SJSA1 (cell line): ENCODE measurements at places on chromosomes 7 and 10. TPM values are rescaled to one million over a fixed set of nuclear protein-coding genes. Genes with fewer than 3 reads are reported as not detected.
A peak's percentile ranks its signal among the peaks of the same experiment; 100 is the strongest.

GRCh38 chr7:70587739-70588138 is 544.2 kb upstream of the GALNT17 start:
- H3K36me3 ChIP-seq = no peaks in the 10 kb centered on the region
- no peak overlapping the region for H3K27ac ChIP-seq
- no peak overlapping the region for H3K4me3 ChIP-seq
- H3K4me1 ChIP-seq = no peaks in the 10 kb centered on the region

DNA sequence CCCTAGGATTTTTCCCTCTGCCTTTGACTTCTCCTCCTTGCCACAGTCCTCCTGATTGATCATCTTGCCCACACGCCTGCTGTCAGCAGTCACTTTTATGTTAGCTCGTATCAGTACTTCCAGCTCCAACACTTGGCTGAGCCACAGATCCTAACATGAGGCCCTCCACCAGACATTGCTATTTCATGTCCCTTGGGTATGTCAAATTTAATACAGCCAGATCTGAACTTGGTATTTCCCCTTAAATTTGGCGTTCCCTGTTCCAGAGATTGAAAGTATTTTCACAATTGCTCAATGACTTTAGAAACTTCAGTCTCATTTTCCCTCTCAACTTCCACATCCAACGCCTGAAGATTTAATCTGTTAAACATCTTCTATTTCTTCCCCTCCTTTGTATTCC is 140.4 kb downstream of the RNLS start:
- no peaks in the 10 kb centered on the region for H3K27me3 ChIP-seq
- DNase-seq = no peak
- no peak overlapping the region for H3K4me3 ChIP-seq
- H3K4me1 ChIP-seq = no peaks in the 10 kb centered on the region

- no peak overlapping the region for H3K27ac ChIP-seq
- no peaks in the 10 kb centered on the region for H3K27me3 ChIP-seq
- H3K4me3 ChIP-seq = no peak overlapping the region
These were observed 108.0 kb downstream of the TWIST1 start for GRCh38 chr7:19009241-19009935.

GRCh38 chr10:94006591-94007550 is 13.1 kb downstream of the PLCE1 start:
- peaks cover 11% of the 10 kb centered on the region; the same call in 1 of the 2 replicates for H3K36me3 ChIP-seq
- no peak overlapping the region for H3K4me3 ChIP-seq
- H3K27me3 ChIP-seq = no peaks in the 10 kb centered on the region
- H3K4me1 ChIP-seq = peaks cover 23% of the 10 kb centered on the region

DNA sequence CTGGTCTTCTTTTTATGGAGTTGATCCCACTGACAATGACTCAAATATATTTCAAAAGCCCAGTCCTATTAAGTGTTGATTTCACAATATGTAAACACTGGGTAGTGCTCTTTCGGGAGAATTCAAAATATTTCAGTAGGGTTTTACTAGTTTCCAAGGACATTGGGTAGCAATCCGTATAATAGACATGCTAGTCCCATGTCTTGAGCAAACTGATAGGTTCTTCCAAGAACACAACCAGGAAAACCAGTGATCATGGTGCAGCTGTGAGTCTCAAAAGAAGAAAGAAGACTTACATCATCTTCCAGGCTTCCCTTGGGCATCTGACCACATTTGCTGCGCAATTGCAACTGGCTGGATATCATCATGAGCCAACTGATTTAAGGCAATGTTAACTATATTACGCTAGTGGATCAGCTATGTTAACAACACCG is 59.3 kb upstream of the APBB1IP start:
- no peaks in the 10 kb centered on the region for H3K27me3 ChIP-seq
- H3K36me3 ChIP-seq = no peaks in the 10 kb centered on the region
- no peak overlapping the region for H3K27ac ChIP-seq
- H3K4me1 ChIP-seq = no peaks in the 10 kb centered on the region

DNA sequence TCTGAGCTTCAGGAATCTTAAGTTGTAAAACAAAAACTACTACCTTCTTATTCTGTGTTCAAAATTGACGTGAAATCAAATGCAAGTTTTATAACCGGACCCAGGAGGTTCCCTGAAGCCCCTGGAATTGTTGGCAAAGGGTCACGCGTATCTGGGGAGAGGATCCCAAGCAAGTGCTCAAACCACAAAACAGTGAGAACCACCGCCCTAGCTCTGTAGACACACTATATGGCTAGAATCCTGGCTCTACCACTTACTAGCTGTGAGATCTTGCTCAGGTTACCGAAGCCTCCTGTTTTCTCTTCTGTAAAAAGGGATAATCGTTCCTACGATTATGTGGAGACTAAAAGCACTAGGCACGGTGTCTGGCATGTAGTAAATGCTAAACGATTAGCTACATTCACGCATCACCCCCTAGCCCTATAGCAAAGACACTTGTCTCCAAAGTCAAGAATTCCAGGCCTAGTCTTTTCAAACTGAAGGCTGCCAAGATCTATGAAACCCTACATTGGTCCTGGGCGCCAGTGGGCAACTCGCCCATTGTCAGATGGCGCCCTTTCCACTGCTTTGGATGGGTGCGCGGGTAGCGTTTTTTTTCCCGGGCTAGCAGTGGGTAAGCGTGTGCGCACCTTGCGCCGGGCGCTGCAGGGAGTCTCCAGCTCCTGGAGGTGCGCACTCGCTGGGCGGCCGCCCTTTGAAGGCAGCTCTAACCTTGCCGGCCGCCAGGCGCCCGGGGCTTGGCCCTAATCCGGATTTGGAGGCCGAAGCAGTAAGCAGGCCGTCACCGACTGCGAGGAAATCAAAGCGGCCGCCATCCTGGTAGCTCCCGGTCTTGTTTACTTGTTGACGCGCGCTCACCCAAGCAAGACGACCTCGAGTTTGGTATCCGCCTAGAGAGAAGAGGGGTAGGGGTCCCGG is 11.6 kb upstream of the NKX2-3 start:
- H3K36me3 ChIP-seq = no peaks in the 10 kb centered on the region
- peaks cover 8% of the 10 kb centered on the region for H3K4me1 ChIP-seq
- no peak for DNase-seq

DNA sequence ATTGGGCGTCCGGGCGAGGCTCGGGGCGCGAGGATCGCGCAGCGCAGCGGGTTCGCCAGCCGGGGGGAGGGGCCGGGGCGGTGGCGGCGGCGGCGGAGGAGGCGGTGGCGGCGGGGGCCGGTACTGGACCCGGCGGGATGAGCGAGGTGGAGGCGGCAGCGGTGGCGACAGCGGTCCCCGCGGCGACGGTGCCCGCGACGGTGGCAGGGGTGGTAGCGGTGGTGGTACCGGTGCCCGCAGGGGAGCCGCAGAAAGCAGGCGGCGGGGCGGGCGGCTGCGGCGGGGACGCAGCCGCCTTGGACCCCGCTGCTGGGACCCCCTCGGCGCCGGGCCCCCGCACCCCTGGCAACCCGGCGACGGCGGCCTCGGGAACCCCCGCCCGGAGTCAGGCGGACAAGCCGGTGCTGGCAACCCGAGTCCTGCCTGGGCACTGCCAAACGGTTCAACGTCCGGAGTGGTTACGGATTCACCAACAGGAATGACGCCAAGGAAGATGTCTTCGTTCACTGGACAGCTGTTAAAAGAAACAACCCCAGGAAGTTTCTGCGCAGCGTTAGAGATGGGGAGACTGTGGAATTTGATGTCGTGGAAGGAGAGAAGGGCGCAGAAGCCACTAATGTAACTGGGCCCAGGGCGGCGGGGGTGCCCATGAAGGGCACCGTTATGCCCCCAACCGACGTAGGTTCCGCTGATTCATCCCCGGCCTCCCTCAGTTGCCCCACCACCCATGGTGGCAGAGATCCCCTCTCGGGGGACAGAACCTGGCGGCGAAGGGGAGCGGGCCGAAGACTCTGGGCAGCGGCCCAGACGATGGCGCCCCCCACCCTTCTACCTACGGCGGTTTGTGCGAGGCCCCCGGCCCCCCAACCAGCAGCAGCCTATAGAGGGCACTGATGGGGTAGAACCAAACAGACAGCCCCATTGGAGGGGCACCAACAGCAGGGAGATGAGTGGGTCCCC is 100.3 kb upstream of the CPXM2 start:
- no peak overlapping the region for H3K4me3 ChIP-seq
- H3K27ac ChIP-seq = no peak overlapping the region
- peaks cover 18% of the 10 kb centered on the region for H3K27me3 ChIP-seq

DNA sequence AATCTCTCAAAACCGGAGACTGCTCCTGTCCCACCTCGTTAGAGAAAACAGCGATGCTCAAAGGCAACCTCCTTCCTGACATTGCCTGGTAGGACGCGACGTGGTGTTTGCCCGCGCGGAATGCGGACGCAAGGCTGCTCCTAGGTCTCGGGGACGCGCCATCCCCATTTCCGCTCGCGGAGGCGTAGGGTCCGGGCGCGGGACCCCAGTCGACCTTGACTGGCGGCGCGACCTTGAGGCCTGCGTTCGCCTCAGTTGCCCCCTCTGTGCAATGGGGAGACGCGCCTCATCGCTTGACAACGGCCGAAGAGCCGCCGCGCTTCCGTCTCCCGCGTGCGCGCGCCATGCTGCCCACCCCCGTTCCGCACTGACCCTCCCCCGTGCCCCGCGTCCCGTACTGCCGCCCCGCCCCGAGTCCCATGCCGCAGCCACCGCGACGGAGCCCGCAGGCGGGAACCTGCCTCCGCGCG is 412 bp upstream of the PPIA start:
- no peaks in the 10 kb centered on the region for H3K27me3 ChIP-seq
- peak; percentile 76 for DNase-seq
- peak overlapping the region; percentile 97 for H3K27ac ChIP-seq
- peaks cover 27% of the 10 kb centered on the region for H3K4me1 ChIP-seq
- peaks cover 48% of the 10 kb centered on the region for H3K36me3 ChIP-seq
- peak overlapping the region; percentile 73 for H3K4me3 ChIP-seq

GRCh38 chr7:137538361-137538762 is 194.8 kb upstream of the PTN start:
- no peaks in the 10 kb centered on the region for H3K36me3 ChIP-seq
- H3K27me3 ChIP-seq = no peaks in the 10 kb centered on the region
- H3K4me3 ChIP-seq = no peak overlapping the region

DNA sequence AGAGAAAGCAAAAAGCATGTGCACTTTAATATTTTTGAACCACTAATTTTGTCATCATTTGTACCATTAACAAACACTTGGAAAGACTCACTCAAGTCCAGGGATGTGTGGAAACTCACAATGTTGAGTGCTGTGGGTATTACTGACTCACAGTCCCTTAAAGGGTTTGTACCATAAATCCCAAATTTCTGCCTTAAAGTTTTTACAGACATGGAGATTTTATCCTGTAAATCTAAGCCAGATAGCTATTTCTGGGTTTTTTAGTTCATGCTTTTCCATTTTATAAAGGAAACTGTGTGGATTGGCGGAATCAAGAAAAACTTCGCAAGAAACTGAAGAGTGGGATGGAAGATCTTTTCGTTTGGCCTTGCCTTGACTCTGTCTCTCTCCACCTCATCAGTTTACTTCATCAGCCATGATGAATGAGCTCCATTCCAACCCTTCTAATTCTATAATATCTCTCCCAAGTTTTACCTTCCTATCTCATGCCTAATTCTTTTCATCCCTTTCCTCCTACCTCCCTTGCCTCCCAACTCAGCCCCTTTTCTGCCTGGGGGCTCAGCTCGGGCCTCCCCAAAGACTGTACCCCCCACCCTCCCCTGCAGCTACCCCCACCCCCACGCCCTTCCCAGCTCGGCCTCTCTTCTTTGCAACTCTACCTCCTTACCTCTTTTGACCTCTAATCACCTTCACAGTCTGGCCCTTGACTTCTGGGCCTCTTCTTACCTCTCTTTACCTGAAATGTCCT is 218.5 kb upstream of the MKLN1 start:
- H3K27ac ChIP-seq = peak overlapping the region; percentile 90
- peaks cover 45% of the 10 kb centered on the region for H3K4me1 ChIP-seq
- H3K36me3 ChIP-seq = peaks cover 7% of the 10 kb centered on the region

GRCh38 chr10:88881922-88882645 is 2.0 kb downstream of the STAMBPL1 start:
- H3K4me3 ChIP-seq = peak overlapping the region; percentile 88
- peak overlapping the region; percentile 97 for H3K27ac ChIP-seq
- peaks cover 35% of the 10 kb centered on the region for H3K4me1 ChIP-seq
- H3K36me3 ChIP-seq = 0 out of 2 replicates have a peak, but pooled peaks cover 14% of the 10 kb centered on the region
- no peak for DNase-seq

- H3K36me3 ChIP-seq = no peaks in the 10 kb centered on the region
- H3K27ac ChIP-seq = peak overlapping the region; percentile 76
- no peaks in the 10 kb centered on the region for H3K27me3 ChIP-seq
- peaks cover 31% of the 10 kb centered on the region for H3K4me1 ChIP-seq
- peak; percentile 86 for DNase-seq
- no peak overlapping the region for H3K4me3 ChIP-seq
These were observed 81.9 kb downstream of the BMPER start for GRCh38 chr7:33986951-33987947.

DNA sequence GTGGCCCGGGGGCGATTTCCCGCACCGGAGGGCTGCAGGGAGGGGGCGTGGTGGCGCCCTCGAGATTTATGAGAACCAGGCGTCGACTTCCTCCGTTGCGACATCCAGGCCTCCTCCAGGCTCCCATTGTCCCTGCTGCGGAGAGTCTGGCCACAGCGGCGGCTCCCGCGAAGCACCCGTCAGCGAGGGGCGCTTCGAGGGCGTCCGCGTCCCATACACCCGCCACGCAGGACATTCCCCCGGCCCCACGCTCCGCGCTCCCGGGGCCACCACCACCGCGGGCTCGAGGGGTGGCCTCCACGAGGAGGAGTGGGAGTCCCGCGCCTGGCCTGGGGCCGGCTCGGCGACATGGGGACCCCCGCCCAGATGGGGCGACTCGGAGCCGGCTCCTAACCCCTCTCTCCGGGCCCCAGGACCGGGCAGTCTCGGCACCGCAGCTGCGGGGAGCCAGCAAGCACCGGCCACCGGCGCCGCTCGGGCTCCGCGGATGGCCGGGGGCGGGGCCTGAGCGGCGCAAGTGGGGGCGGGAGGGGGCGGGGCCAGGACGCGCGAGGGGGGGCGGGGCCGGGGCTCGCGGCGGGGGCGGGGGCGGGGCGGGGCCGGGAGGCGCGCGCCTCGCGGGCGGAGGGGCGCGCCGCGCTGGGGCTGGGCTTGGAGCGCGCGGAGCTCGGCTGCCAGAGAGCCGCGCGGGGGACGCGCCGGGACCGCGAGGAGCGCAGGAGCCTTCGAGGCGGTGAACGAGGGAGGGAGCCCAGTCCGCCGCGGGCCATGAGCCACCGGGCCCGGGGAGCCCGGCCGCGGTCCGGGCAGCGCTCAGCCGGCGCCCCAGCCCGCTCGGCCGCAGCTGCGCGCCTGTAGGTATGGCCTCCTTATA is at the start of gene SH2B2:
TSS of gene SH2B2 (plus strand) at position 632 of the 874 bp plus-strand sequence. CDS start 13,683 bp downstream, outside the sequence.
- peaks cover 53% of the 10 kb centered on the region for H3K4me1 ChIP-seq
- peaks cover 46% of the 10 kb centered on the region for H3K36me3 ChIP-seq
- H3K4me3 ChIP-seq = peak within 1 kb of the TSS; percentile 97
- DNase-seq = peak; percentile 88
- H3K27ac ChIP-seq = peak within 1 kb of the TSS; percentile 100
- no peaks in the 10 kb centered on the region for H3K27me3 ChIP-seq

FOXI2 gene
- not detected in 2 replicates for total RNA-seq

FOXP2 gene
- total RNA-seq = not detected in 2 replicates

CTNNA3 gene
- 0.18 TPM in 1 of 2 replicates, not detected in the other for total RNA-seq

LRRC18 gene
- not detected in 2 replicates for total RNA-seq

BBS9 gene
- 2.1 and 3.6 TPM in 2 replicates for total RNA-seq

CALML3 gene
- not detected in 2 replicates for total RNA-seq

PRXL2A gene
- total RNA-seq = 51.8 and 68.9 TPM in 2 replicates

C10orf143 gene
- 0.16 TPM in 1 of 2 replicates, not detected in the other for total RNA-seq

CABCOCO1 gene
- 2.2 TPM in 1 of 2 replicates, not detected in the other for total RNA-seq

GHRHR gene
- total RNA-seq = not detected in 2 replicates
